Stimulated activated CD8-positive, alpha-beta memory T cell treated with anti-CD3 and anti-CD28 coated beads, Interleukin-4, amount 100 ng/mL, for 4 hours (primary cell): ENCODE measurements at places on chromosomes 3 and 15.

DNA sequence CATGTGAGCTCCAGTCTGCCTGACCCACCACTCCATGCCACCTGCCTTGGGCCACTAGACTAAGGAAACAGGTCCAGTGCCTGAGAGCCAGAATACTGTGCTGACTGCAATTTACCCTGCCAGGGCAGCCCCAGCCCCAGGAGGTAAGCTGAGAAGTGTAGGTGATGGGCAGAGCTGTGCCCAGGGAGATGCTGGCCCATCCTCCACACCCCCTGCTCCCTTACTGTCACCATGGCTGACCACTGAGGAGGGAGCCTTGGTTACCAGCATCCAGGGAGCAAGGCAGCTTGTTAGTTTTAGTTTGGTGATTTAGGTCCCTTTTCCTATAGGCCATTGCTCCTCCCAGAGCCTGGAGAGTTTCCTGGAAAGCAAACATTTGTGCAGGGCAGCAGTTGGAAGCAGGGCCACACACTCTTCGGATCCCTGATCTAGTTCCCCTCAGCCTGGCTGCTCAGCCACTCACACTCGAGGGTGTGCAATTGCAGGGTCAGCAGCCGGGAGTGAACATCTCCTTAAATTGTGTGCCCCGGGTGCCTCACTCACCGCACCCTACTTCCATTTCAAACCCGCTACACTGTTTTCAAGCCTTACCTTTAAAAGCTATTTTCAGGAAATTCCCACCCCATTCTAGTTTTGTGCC, 2.0 kb downstream of the GALNT15 start:
- DNase-seq, result no peak

GRCh38 chr15:45129651-45130129, at the start of the genes DUOX1 and DUOXA1:
Gene DUOX1 (plus strand): TSS chr15:45129994. CDS start chr15:45131967, 1,973 bp downstream.
Gene DUOXA1 (minus strand): TSS chr15:45129879. CDS start chr15:45123014, 6,865 bp downstream.
- no peak for DNase-seq

DNA sequence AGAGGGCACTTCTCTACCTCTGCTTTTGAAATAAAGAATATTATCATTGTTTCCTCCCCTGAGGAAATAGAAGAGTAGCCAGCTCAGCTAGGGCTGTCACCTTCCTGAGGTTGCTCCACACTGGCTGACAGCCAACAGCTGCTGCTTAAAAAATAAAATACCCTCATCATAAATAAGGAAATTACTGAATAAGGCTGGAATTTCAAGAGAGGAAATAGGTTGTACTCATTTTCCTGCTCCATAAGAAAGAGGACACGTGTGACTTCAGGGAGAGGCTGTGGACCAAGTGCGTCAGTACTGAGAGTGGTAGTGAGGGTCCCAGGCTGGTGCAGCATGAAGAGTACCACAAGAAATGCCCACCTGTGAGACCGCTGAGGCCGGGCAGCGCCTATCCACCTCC, 8.1 kb upstream of the C2CD4B start:
- DNase-seq, result no peak

DNA sequence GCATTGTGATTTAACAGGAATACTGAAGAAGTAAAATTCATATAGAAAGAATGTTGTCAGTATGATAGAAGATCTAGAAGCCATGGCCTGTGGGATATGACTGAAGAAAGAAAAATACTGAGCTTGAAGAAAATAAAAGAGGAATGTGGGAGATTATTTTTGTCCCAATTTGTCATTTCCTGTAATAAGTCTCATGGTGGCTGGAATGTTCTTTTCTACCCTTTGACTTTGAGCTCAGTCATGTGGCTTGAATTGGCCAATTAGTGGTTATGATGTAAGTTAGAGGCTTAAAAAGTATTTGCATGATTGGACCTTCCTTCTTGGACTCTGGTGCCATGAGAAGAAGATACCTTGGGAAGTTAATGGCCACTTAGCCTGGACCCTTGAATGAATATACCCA, 14.1 kb downstream of the APH1B start:
- no peak for DNase-seq
